ENCODE measurements at places on chromosomes 2 and 18. TPM values are rescaled to one million over a fixed set of nuclear protein-coding genes. Genes with fewer than 3 reads are reported as not detected.

The SETBP1 gene
- 2.6 TPM for polyA plus RNA-seq

The CYP27C1 gene
- 0.07 TPM for polyA plus RNA-seq

The TMEM185B gene
- 6.5 TPM for polyA plus RNA-seq

The SULT1C2 gene
- polyA plus RNA-seq = 1.7 TPM

The EGR4 gene
- not detected for polyA plus RNA-seq

The CEP192 gene
- polyA plus RNA-seq = 14.2 TPM

The CROCC2 gene
- polyA plus RNA-seq = 3.1 TPM

The STEAP3 gene
- polyA plus RNA-seq = 32.1 TPM

The CHRNG gene
- polyA plus RNA-seq = not detected

The SUMO1 gene
- 66.7 TPM for polyA plus RNA-seq

The CENPA gene
- polyA plus RNA-seq = 0.96 TPM

The SH2D6 gene
- polyA plus RNA-seq = 0.14 TPM

The IGFBP5 gene
- polyA plus RNA-seq = 22.2 TPM
